ENCODE measurements at places on chromosomes 6 and 20.

DNA sequence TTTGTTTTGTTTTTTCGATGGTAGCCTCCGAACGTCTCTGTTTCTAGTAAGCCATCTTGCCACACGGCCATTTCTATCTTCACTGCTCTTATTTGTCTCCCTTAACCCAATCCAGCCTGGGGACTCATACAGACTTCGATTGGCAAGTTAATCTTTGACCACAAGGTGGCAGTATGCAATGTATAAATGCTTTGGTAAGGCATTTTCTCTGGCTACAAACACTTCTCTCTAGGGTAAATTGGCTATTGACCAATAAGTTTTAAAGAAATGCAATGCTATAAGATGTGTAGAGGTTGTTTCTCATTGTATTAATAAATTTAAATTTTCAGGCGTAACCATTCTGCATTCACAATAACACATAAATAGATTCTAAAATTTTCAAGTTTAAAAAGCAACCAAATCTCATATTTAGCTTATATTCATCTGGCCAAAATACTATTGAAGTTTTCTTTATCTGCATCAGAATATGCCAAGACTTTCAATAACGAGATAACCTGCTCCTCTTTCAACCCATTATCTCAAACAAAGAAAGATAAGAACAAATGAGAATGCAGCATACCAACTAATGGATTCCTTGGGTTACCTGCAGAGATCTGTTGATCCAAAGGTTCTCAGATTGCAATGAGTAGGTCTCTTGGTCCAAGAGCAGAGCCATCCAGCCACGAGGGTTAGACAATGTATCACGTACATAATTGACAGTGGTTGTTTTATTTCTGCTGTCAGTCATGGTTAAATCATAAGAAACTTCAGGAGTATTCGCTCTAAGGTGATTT is 231.9 kb downstream of the PKHD1 start:
- no peak for DNase-seq

GRCh38 chr20:45218636-45219035 is 2.5 kb upstream of the SEMG2 start:
- no peak for DNase-seq

DNA sequence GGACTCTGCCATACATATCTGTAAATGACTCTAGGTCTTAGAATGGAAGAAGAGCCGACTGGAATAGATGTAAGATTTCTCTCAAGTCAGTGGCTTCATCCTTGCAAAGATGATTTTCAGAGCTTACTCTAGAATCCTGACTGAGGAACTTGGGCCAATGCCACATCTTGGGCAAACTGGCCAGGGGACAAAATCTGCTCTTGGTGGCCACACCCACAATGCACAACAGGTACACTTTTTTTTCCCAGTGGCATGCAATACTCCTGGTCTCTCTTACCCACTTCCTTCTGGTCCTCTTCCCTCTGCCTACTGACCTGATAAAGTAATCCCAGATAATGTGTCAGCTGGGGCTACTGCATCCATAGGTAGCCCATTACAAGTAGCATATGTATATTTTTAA is 13.4 kb downstream of the CLIC5 start:
- no peak for DNase-seq

DNA sequence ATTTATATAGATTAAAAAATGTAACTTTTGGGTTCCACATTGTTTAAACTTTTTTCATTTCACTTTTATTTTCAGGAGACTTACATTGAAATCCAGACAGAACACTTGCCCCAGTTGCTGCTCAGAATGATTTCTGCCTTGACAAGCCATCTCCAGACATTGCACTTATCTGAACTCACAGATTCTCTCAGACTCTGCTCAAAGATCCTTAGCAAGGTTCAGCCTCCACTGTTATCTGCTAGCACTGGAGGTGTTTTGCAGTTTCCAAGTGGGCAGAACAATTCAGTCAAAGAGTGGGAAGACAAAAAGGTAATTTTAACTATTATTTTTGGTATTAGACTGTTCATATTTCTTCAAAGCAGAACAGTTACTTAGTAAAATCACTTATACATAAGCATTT is 58.0 kb downstream of the DOP1A start:
- DNase-seq: no peak

Measured in stimulated activated CD4-positive, alpha-beta T cell treated with anti-CD3 and anti-CD28 coated beads, Interleukin-1b, Interleukin-23, amount 100 ng/mL, for 48 hours (primary cell).